NCI-H1048 (cell line): ENCODE measurements at places on chromosomes 1 and 21.

DNA sequence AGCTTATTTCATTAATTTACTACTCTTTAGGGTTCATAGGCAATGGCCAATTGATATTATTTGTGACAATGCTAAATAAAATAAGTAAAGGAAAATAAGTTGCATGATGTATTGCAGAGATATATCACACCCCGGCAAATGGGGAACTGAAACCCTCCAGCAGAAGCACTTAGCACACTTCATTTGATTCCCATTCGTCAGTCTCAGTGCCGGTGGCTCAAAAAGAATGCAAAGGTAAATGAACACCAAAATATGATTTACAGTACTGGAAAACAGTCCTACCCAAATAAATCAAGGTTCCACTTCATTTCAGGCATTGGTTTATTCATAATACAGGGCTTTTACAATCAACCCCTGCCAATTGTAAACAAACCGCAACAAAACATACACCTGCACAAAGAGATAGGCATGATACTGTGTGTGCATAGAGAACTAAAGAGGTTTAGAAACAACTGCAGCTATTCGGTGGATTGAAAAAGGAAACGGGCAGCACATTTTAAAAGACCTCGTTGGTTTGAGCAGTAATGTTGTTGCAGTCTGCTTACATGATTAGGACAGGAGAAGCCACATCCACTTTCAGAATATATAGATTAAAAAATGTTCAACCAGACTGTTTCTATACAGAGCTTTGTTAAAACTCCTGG is 1019.2 kb downstream of the TTLL7 start:
- DNase-seq, result no peak

GRCh38 chr1:204989266-204990058 is 53.5 kb upstream of the CNTN2 start:
- peak; percentile 57 for DNase-seq

GRCh38 chr21:16891821-16892220 is 621.0 kb upstream of the CXADR start:
- no peak for DNase-seq

DNA sequence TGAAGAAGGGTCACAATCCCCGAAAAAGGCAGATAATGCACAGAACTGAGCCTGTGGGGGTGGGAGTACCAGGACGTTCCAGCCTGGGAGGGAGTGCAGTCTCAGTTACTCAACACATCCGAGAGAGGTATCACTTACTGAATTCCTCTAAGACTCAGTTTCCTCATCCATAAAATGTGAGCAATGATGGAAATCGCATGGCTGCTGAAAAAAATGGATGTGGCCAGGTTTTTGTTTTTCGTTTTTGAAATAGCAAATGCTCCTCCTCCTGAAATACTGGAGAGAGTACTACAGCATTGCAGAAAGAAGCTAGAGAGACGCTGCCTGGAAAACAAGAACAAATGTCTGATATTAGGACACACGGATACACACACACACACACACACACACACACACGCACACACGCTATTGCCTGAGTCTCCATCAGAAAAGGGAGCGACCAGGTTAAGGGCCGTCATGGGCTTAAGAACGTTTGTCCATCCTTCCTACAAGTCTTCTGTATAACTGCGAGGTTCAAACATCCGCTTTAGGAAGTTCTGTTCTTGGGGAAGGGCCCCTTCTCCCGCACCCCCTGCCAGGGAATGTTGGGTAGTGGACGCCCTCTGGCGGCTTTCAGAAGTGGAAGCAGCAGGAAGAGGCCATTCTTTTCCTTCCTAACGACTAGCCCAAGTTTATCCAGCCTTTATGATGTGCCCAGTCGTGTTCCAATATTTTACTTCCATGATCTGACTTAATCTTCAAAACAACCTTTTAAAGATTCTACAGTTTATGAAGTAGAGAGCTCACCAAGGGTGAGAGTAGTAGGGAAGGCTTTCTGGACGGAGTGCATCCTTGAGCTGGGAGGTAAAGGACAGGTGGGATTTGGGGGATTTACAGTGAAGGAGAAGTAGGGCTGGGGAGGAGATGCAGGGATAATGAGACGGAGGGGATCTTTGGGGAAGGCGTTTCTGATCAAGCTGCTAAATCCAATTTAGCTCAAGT is 699 bp upstream of the NES start:
- DNase-seq, result peak; percentile 53

DNA sequence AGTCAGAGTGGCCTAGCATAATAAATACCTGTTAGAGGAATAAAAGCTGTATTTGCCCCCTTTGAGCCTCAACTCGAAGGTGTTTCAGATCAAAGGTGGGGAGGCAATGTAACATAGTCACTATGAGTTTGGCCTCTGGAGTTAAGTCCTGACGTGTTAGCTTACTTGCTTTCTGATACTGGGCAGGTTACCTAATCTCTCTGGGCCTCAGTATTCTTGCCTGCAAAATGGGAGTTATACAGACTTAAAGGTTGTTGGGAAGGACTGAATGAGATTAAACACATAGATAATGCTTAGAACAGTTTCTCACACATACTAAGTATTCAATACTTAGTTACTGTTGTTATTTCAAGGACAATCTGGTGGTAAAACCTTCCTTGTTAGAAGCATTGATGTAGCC is 15.5 kb downstream of the RNF220 start:
- no peak for DNase-seq

- DNase-seq, result no peak
Observed at GRCh38 chr21:42460391-42461184, 35.4 kb downstream of the RSPH1 start.

GRCh38 chr1:74689621-74690363 is 16.2 kb upstream of the ERICH3 start:
- no peak for DNase-seq

DNA sequence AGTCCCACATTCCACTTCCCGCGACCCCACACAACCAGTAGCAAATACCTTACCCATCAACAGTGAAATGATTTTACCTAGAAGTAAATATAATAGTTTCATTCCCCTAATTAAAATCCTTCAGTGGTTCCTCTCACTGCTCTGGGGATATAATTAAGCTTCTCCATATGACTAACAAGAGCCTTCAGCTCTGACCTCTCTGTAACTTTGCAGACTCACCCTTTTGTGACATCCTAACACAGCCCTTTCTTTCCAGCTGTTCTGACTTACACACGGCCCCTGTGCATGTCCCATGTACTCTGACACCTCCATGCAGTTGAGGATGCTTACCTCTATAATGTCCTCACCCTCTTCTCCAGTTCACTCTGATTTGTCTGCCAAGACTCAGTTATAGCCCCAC is 137.3 kb upstream of the SPAG17 start:
- DNase-seq, result no peak

DNA sequence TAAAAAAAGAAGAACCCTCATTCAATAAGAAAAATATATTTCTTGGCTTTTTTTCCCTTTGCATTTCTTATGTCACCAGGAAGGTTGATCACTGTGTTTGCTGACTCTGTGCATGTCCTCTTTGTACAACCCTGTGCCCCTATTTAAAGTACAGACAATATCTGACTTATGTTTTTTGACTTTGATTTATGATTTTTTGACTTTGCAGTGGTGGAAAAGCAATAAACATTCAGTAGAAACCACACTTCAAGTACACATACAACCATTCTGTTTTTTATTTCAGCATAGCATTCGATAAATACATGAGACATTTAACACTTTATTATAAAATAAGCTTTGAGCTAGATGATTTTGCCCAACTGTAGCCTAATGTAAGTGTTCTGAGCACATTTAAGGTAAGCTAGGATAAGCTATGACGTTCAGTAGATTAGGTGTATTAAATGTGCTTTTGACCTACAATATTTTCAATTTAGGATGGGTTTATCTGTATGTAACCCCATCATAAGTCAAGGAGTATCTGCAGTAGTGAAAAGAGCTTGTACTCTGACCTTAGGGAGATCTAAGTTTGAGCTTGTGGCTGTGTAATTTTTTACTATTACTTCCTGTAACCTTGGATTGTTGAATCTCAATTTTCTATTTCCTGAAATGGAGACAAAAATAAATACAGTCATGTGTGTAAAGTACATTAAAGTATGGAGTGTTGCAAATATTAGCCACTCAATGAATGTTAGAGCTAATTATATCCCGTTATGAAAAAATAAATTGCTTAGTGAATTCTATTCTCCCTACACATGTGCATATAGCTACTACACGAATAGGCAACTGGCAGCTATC is 1.2 kb downstream of the RNASEL start:
- DNase-seq, result no peak

- DNase-seq, result no peak
Observed at GRCh38 chr1:172108161-172108893, 267.0 kb downstream of the DNM3 start.

DNA sequence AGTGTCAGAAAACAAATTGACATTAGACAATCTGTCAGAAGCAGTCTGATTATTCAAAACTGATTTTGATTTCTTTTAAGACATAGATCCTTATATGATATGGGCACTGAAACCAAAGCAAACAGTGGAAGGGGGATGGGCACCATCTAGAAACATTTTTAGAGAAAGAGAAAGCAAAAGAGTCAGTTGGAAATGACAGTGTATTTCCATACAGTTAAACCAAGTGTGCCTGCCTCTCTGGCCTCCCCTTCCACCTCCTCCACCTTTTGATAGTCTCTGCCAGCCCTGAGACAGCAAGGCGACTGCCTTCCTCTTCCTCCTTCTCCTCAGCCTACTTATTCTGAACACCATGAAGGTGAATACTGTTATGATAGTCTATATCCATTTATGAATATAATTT is 949.7 kb downstream of the AMY1C start:
- DNase-seq, result no peak

DNA sequence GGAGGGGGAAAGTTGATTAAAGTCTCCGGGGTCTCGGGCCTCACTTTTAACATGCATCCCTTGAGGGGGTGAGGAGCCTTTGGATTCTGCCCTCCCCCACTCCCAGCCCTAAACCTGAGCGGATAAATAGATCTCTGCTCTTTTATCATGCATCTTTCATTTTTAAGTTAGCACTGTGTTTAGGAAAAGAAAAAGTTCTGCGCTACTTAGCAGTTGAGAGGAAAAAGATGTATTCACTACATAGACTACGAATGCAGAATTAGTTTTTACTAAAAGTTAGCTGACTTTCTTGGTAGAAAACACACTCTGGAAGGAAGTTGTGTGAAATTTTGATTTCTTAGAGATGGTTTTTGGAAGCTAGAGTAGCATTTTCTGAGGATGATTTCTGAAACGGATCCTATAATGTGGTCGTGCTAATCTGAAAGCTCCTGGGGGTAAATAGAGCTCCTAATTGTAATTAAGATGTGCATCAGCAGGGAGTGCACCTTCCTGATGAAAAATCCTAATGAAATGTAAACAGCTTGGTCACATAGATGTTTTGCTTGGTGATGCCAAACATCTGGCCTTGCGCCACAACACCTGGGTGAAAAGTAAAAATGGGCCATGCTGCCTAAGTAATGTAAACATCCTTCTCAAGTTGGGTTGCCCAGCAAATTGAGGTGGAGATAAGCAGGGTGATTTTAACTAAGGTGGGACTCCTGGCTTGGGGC is 1.8 kb downstream of the ROR1 start:
- DNase-seq, result no peak

GRCh38 chr1:110523011-110523410 is 4.0 kb upstream of the KCNA10 start:
- no peak for DNase-seq

DNA sequence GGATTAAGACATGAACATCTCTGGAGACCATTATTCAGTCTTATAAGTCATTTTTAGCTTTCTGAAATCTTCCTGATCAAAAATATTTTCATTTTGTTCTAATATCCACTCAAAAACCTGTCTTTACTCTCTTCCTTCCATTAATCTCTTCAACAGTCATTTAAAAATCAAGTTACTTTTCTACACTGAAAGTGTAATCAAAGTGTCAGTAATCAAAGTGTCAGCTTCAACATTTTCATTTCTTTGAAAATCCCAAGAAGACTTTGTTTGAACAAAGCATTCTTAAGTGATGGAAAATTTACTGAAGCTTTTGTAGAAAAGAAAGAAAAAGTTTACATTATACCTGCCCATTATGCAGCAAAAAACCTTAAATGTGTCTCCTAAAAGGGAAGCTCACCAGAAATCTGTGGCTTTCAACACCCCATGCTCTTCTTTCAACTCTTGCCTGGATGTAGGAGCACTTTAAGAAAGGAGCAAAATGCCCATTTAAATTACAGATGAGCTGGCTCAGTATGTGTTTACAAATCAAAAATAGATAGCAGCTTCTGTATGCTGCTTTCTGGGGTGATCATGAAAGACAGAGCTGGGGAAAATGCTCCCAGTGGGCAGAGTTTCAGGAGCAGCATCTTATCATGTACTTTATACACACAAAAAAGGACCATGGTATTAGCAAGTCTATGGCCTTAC is 260.8 kb upstream of the NCAM2 start:
- DNase-seq, result no peak

DNA sequence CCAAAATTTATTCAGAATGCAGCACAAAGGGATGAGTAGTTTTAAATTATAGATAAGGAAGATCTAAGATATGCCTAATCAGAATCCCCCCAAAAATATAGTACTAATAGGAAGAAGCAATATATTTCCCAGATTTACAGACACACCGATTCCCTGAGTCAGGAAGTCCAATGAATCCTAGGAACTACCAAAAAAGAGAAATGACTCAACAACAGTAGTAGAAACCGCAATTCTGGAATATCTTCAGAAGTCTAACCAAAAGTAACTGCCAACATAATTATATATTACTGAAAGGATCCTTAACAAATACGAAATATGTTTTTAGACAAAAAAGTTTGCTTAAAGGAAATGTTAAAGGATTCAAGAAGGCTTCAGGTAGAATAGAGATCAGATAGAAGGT is 10.3 kb downstream of the AHCTF1 start:
- DNase-seq, result no peak

GRCh38 chr1:16615253-16616252 is 2.2 kb upstream of the NBPF1 start:
- DNase-seq, result no peak

DNA sequence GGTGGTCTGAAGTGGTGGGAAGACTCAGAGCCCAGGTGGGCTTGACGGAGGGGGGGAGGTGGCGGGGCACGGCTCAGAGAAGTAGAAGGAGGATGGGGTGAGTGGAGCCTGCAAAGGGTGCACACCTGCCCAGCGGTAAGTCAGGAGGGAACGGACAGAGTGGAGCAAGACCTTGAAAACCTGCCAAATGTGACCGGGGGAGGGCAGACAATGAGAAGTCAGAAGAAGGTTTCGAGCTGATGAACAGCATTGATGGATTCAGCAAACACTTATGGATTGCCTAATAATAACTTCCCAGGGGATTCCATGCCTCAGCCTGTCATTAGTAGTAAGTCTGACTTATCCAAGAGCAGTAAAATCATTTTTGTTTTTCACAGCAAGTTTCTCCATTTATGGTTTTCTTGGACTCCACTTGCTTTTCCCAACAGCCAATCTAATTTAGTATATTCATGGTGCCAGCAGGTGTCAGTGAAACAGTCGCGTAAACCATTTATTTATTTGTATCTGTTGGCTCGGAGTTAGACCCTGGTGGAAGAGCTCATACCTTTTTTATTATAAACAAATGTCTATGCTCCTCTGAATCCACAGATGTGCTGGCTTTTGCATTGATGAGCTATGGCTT is 279.1 kb downstream of the PCP4 start:
- no peak for DNase-seq

DNA sequence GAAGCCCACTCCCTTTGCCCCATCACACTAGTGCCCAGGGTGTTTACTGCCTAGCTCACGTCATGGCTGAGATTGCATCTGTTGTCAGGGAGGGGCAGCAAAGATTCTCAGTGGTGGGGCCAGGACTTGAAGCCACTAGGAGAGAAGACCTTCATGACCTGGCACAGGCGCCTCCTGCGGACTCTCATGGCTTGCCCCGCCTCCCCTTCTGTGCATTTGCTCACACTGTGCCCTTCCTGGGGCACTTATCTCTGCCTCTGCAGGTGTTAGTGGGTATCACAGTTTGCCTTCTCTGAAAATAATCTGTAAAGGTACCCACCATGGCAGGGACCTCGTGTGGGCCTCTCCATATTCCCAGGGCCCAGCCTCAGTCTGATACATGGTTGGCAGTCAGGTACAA is 20.1 kb downstream of the PTPRU start:
- no peak for DNase-seq
